Skeletal muscle cell (primary cell): ENCODE measurements at places on chromosomes 2 and 18.

DNA sequence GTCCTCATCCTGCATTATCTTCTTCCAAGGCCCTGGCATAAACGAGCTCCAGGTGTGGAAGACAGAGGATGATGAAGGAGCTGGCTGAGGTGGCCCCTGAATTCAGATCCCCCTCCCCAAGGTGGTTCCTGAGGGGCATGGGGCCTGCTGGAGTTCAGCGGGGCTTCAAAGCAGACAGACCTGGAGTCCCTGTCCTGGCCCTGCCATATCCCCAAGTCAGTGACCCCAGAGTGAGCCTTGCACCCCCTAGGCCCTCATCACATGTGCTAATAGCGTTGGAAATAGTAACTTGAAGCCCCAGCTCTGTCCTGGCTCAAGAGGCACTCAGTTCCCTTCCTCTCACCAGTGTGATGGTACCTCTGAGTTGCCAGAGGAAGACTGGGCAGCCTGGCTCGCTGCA is 172.9 kb downstream of the GALNT1 start:
- no peak for DNase-seq

DNA sequence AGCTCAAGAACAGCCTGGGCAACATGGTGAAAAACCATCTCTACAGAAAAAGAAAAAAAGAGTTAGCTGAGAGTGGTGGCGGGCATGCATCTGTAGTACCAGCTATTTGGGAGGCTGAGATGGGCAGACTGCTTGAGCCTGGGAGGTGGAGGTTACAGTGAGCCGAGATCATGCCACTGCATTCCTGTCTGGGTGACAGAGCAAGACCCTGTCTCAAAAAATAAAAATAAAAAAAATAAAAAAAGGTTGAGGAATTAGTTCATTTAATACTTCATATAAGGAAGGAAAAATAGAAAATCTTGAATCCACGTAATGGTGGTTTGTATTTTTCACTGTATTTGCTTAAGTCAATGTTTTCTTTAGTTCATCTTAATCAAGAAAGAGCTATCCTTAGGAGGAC is 241.7 kb downstream of the TGIF1 start:
- DNase-seq: no peak

- no peak for DNase-seq
Observed at GRCh38 chr2:34570266-34570872, 971.3 kb upstream of the FAM98A start.

DNA sequence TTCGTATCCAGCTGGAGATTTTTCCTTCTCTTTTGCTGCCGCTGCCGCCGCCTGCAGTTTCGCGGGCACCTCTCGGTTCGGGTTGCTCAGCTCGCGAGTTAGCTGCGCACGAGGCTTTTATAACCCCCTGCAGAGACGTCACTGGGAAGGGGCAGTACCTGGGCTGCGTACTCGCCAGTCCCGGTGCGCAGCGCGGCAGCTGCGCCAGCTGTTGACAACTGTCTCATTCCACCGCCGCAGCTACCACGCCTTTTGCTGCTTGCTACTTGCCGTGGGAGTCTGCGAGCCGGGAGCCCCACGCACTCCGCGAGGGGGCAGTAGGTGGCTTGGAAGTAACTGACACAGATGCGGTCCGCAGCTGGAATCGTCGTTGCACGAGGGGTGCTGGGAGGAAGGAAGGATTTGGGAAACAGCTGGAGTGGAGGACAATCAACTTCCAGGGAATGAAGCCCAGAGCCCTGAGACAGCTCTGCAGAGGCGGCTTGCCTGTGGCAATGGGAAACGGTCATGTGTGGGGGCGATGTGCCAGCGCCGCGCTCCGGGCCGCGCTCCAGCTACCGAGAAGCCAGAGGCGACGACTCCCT is at the start of gene TACR1:
TACR1 (minus strand) TSS at position 93 of the 584 bp plus-strand sequence. CDS start 586 bp downstream, outside the sequence.
- peak; percentile 25 for DNase-seq

DNA sequence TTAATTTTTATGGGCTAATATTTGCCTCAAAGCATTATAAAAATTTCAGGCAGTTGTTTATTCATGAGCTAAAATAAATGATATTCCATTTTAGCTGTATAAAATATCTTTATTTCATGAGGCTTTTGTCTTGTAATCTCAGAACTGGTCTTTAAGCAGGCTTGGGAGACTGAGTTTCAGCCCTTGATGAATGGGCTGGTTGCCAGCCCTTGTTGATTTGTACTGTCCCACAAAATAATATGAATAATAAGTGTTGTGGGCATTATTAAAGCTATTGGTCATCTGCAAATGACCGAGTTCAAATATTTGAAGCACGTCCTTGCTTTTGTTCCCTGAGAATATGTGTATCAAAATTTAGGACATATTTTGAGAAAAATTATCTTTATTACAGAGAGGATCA is 18.2 kb downstream of the INPP1 start:
- DNase-seq: no peak
